ENCODE measurements at places on chromosomes 3 and 15. TPM values are rescaled to one million over a fixed set of nuclear protein-coding genes. Genes with fewer than 3 reads are reported as not detected.

Gene METTL6
- total RNA-seq: 12.1 TPM

Gene TMEM44
- 12.4 TPM for total RNA-seq

Gene ARHGEF3
- total RNA-seq: 17.0 TPM

Gene CD96
- 6.9 TPM for total RNA-seq

- no peak for DNase-seq
Measured at GRCh38 chr15:87570206-87570605, 686.3 kb downstream of the NTRK3 start.

- DNase-seq: no peak
Measured at GRCh38 chr3:141796889-141797781, 33.9 kb downstream of the GRK7 start.

- DNase-seq: no peak
Measured at GRCh38 chr15:93341164-93341563, 252.2 kb upstream of the RGMA start.

DNA sequence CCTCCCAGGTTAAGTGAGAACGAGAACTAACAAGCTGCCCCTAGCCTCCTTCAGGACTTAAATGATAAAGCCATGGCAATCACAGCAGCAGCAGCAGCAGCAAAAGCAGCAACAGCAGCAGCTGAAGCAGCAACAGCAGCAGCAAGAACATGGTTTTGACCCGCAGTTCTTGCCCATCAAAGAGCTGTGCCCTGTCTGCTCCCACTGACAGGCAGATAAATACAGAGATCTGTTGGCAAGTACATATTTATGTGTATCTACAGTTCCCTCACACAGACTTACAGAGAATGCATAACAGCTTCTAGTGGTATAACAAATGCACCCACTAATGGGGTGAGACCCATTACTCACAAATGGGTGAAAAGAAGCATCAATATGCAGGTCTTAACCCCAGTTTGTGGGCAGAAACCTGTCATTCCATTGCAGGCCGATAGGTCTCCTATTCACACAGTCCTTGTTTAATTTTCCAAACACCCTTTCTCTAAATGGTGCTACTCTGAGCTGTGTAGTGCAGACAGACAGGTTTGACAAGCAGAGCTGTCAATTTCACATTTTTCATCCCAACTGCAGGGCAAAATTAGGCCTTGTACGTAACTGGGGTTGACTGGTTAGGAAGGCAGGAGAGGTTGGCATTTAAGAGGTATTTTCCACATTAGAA, 316.3 kb downstream of the TIGIT start:
- no peak for DNase-seq

DNA sequence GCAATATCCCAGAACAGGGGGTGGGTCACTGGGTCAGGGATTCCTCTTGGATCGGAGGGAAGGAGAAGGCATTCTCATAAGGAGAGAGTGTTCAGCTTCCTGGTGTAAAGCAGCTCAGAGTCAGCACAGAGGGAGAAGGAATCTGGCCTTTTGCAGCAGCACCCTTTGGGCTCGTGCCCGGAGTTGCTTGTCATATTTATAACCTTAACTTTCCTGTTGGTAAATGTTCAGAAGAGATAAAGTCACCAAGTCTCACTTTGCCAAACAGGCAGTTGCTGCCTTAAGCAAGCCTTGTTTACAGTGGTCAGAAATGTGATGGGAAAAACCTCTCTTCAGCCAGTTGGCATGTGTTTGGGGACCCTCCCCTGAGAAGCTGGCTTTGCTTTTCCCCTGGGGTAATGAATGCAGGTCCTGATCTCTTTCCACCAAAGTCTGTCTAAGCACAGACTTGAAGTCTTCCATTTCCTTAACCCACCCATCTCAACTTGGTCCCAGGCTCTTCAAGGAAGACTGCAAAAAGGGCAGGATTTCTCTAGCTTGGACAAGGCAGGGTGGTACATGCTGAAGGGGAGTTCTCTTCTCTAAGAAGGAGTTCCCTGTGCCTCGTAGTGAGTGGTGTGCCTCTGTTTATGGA, 206.9 kb upstream of the BHLHE40 start:
- no peak for DNase-seq

DNA sequence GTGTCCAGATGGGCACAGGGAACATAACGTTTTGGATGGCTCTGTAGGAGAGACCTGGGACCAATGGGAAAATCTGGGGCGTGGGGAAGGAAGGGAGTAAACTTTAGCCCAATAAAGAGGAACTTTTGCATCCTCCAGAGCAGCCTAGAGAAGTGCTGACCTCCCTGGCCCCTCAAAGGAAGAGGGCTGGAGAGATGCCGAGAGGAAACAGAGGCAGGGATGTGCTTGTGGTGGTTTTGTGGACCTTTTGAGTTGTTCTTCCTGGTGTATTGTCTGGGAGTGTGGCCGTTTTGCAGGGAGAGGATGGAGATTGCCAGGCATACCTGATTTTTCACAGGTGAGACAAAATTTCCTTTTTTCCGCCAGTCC, 10.2 kb downstream of the CTSH start:
- no peak for DNase-seq

DNA sequence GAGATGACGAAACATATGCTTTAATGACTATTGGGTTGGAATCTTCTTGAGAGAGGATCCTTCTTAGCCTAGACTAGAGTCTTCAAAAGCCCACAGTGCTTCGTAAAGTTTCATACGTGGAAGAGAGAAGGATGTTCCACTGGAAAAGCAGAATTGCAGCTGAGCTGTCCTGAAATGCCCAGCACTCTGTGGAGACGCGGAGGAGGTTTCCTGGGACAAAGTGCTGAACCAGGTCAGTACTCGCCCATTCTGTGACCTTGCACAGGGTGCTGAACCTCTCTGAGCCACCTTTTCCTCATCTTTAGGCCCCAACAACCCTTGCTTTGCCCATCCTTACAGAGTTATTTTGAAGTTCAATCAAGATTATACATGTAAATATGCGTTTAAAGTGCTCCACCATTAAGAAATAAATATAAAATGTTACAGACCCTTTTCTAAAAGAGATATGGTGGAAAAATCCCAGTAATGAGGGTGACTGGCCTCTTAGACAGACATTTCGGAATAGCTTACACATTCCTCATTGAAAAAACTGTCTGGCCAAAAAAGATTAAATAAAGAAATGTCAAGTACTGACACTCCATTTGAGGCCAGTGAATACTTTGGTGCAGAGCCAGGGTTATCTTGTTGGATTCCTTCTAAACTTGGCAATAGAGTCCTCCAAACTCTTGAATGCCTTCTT, 4.2 kb upstream of the MAGEF1 start:
- no peak for DNase-seq

- DNase-seq: peak; percentile 28
Measured at GRCh38 chr15:66797921-66798320, 95.9 kb downstream of the SMAD6 start.

DNA sequence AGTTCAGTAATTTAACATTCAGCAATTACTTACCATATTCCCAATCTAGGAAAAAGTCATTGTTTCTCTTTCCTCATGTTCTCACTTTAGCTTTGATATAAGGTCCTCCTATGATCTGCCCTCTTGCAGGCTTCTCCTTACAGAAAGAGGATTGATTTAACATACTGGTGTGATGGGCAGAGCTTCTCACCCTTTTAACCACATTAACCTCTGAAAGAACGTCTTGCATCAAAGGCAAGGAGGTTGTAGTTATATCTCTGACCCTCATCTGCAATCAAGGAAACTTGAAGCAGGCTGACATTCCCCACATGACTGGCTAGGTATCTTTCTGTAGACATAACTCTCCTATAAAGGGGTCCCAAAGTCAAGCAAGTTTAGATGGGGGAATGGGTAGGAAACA, 39.5 kb downstream of the BTLA start:
- no peak for DNase-seq

- DNase-seq: no peak
Measured at GRCh38 chr15:97976766-97977503, 16.4 kb downstream of the ARRDC4 start.
